Renal cortex interstitium (tissue), 15 donors: ENCODE measurements at places on chromosomes 1 and 21.

- DNase-seq, result no peak
Measured at GRCh38 chr1:236520445-236521005, 3.3 kb upstream of the LGALS8 start.

DNA sequence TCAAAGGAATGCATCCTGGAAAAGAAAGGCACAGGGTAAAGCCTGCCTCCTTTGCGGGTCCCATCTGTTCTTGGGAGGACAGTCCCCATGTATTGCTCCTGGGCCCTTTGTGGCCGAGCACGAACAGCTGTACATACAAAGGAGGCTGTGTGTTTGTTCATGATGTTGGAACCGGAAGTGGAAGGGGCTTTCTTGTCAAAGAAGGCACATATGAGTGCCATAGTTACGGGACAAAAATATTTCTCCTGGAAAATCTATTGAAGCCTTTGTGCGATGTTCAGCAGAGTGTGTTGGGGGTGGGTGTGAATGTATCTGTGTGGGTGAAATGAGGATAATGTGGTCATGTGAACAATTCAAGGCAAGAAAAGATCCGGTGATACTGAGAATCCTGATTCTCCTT is 297.6 kb downstream of the DISC1 start:
- DNase-seq, result peak; percentile 29

DNA sequence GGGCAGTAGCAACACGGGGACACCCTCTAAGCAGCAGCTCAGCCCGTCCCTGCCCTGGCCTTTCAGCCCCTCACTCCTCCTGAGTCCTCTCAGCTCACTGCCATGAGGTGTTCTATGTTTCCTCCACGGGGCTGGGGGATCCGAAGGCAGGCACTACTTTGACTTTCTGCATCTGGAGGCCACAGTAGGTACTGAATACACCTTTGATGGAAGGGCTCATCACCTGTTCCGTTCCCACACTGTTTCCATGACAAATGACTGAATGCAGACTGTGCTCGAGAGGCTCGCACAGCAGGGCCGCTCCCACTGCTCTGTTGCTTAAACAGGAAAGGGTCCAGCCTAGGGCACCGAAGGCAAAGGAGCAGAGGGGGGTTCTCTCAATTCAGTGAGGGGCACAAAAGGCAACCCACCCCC is 77.6 kb upstream of the DNAH14 start:
- no peak for DNase-seq

- DNase-seq, result no peak
Measured at GRCh38 chr1:244839656-244840055, 4.2 kb downstream of the COX20 start.

DNA sequence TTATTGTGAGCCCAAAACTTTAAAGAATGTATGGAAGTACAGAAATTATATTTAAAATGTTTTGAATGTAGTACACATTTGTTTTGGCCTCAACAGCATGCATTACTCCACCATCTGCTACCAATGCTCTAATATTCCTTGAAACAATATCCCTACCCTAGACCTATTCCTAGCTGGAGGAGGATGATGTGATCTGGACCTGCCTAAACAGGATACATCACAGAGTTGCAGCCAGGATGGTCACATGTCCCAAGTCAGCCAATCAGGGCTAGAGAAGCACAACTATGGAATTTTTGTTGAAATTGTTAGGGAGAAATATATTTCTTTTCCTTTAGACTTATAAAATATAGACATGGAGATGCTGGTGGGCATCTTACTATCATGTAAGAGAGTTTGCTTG is 623.3 kb upstream of the NR5A2 start:
- DNase-seq, result no peak

- DNase-seq, result no peak
Measured at GRCh38 chr1:161491472-161491871, 13.8 kb upstream of the FCGR2A start.

DNA sequence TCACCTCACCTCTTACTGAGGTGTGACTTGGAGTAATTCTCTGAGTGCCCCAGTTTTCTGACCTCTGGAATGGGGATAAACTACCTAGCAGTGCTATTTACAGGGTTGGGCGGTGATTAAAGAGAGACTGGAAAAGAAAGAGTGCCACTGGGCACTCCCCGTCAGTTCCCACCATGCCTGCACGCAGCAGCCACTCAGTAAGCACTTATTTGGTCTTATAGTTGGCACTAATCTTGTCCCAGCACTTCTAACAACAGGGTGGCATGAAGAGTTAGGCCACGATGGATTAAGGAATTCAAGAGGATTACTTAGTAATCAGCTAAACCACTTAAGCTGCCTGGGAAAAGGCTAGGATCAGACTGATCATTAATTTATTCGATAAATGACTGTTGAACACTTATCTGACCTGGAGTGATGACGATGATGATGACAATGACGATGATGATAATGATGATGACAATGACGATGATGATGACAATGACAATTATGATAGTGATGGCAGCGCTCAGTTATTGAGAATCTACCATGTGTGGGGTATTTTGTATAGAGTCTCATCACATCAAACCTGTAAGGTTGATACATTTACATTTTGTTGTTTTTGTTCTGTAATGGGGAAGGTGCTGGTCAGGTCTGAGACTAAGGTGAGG is 5.4 kb downstream of the CITED4 start:
- DNase-seq, result no peak

DNA sequence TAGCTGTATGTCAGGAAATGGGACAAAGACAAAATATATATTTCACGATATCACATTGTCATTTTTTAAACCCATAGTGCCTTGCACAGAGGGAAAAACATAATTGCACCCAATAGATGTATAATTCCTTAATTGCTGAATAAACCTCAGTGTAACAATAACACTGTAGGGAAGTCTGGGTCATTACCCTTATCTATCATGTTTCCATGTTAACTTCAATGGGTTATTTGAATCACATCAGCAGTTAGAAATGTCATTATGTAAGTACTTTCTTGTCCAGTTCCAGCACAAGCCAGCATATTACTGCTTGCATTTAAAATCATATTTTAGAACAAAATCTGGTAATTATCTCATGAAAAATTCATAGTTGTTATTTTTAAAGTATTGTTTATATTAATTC is 222.7 kb downstream of the HMCN1 start:
- DNase-seq, result no peak

GRCh38 chr1:63024132-63024531 is 240.2 kb downstream of the ATG4C start:
- DNase-seq, result no peak

DNA sequence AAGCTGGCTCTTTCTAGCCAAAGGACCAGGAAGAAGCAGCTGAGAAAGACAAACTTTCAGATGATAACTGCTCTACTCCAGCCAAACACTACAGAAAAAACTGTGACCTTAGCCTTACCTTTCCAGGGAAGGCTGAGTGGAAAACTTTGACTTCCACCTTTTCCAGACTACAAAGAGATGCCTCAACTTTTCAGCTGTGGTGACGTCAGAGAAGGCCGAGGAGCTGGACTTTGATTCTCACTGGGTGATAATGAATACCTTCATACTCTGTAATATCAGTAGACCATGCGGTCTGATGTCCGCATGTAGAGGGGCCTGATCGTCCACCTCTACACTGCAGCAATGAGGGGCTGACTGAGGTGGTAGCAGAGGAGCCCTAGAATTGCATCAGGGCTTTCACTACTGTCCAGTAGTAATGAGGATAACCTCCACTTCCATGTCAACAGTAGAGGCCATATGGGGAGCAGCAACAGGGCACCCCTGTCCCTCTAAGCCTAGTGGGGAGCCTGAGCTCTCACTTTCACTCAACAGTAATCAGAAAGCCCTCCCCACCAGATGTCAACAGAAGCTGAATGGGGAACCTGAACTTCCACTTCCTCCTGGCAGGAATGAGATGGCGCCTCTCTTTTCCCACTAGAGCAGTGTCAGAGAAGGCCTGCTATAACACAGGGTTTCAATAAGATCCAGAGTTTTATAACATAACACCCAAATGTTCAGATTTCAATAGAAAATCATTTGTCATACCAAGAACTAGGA is 28.4 kb upstream of the PADI1 start:
- DNase-seq, result no peak

DNA sequence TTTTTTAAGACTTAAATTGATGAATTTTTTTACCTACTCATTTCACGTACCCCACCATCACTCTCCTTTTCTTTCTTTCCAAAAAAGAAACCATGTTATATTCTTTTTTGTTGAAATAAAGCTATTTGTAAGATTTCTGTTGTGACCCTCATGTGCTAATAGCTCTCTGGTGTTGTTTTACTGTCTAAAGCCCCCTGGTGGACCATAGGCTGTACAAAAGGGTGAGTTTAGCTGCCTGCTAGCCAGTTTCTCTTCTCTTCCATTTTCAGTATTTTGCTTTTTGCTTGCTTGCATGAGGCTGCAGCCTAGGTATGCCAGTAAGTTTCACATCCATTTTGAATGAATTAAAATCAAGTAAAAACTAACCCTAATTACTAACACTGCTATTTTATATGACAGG is 15.6 kb upstream of the VAMP3 start:
- no peak for DNase-seq

GRCh38 chr1:17509363-17509762 is 30.1 kb upstream of the ARHGEF10L start:
- no peak for DNase-seq

- DNase-seq, result peak; percentile 4
Measured at GRCh38 chr1:50929376-50929958, 30.6 kb downstream of the FAF1 start.

DNA sequence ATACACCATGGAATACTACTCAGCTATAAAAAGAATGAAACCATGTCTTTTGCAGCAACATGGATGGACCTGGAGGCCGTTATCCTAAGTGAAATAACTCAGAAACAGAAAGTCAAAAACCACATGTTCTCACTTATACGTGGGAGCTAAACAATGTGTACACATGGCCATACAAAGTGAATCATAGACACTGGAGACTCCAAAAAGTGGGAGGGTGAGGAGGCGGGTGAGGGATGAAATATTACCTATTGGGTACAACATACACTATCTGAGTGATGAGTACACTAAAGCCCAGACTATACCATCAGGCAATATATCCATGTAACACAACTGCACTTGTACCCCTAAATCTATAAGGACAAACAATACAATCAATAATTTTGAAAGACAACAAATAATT is 39.5 kb upstream of the FAM20B start:
- no peak for DNase-seq

DNA sequence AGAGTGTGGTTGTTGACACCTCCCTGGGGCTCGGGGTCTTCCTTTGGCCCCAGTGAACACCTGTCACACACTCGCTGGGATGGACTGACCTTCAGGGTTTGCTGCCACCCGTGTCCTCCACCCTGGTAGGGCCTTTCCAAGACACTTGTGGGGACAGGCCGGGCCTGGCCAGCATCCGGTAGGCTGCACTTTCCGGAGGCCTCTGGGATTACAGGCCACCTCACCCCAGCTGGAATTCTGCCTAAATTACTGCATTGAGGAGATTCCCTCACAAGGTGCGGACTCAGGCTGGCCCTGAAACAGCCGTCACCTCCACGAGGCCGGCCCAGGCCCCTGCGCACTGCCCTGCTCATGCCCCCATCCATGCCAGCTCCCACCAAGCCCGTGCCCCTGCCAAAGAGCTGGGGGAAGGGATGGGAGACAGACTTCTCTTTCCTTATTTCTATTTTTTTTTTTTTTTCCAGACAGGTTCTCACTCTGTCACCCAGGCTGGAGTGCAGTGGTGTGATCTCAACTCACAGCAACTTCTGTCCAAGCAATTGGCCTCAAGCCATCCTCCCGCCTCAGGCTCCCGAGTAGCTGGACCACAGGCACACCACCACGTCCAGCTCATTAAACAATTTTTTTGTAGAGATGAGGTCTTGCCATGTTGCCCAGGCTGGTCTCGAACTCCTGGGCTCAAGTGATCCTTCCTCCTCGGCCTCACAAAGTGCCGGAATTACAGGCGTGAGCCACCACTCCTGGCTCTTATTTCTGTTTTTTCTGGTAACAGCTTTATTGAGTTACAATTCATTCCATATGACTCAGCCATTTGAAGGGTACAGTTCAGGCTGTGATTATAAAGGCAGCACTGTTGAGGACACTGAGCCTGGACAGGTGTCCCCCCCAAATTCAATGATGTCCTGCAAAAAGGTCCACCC is 11.3 kb downstream of the CSTB start:
- no peak for DNase-seq

DNA sequence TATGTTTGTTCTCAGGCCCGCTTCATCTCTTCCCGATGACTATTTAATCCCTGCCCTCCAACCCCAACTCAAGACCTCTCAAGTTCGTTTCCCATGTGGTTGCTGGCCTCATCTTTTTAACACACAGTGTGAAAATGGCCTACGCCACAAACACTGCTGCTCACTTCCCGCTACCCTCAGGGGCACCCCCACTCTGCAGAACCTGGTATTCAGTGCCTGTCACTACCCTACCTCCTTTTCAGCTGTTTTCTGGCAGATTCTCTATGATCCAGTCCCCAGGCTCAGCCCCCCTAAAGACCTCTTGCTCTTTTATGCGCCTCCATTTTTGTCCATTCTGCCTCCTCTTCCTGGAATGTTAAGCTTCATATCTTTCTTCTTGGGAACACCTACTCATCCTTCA is 152.6 kb upstream of the C1orf174 start:
- no peak for DNase-seq

GRCh38 chr21:33146467-33146866 is 76.5 kb downstream of the OLIG1 start:
- DNase-seq, result no peak

- DNase-seq, result no peak
Measured at GRCh38 chr1:169548282-169548681, 38.0 kb downstream of the F5 start.
